NCI-H345 (cell line): ENCODE measurements at places on chromosomes 7 and 10.

DNA sequence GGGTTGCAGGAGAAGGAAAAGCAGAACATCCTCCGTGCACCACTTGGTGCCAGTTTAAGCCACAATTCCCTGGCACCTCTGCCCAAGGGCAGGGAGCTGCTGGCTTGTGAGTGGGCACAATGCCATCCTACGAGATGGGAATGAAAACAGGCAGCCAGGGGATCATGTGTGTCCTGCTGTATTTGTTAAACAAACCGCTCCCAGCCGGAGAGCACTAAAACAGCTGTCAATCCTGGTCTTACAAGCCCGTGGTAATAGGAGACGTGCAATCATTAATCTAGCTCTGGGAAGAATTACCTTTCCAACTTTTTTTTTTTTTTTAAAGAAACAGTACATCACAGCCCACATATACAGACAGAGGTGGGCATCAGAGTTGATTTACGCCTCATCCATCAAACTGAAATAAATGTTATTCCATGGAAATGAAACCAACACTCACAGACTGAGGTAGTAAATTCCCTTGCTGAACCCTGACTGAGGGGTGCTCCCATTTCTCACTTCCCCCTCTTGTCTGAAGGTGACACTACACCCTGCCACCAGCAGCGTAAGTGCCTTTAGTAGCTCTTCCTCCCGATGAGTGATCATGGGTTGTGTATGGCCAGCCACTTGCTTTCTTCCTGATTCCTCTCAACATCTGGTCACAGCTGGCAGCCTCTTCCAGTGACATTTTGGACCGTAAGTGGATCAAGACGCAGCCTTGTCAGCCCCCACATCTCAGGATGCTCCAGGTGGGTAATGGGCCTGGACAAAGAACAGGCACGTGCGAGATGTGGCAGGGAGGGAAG, 143.8 kb downstream of the TEX36 start:
- peak; percentile 90 for DNase-seq

DNA sequence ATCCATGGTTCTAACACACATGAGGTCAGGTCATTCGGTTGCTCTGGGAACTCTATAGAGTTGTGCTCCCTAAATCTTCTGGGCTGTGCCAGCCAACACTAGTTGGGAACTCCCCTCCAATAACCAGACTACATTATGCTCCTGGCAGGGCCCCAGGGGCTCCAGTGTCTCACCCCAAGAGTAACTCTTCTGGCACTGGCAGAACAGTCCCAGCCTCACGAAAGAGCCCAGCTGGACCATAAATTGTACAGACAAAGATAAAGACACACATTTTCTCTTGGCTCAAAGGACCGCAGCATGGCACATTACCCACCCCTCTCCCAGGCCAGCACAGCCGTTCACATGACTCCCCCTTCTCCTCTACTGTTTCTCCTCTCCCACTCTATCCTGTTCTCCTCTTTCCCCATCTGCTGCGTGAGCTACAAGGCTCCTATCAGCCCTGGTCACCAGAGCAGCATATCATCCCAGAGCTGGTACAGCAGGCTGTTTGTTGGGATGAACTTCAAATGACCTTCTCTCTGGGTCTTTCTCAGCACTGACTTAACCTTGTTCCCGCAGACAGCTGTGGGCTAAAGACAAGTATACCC, 230.6 kb downstream of the PLXNA4 start:
- DNase-seq = no peak

- DNase-seq = peak; percentile 24
Measured at GRCh38 chr7:7505915-7506314, 29.8 kb downstream of the COL28A1 start.

DNA sequence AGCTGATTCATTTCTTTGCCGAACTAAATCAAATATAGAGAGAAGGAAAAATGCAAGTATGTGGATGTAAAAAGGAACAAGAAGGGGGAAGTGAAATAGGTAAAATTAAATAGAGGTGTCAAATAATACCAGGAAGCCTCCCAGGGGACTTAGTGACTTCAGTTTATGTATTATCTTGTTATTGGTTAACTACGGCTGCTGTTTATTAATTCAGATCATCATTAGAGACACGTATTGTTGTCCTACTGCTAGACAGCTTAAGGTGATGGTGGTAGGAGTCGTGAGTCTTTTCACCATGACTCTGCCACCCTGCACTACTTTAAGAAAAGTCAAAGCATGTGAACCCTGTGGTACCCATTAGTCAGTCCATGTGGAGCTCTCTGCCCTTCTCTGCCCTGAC, 289.1 kb downstream of the PRKG1 start:
- DNase-seq = no peak

DNA sequence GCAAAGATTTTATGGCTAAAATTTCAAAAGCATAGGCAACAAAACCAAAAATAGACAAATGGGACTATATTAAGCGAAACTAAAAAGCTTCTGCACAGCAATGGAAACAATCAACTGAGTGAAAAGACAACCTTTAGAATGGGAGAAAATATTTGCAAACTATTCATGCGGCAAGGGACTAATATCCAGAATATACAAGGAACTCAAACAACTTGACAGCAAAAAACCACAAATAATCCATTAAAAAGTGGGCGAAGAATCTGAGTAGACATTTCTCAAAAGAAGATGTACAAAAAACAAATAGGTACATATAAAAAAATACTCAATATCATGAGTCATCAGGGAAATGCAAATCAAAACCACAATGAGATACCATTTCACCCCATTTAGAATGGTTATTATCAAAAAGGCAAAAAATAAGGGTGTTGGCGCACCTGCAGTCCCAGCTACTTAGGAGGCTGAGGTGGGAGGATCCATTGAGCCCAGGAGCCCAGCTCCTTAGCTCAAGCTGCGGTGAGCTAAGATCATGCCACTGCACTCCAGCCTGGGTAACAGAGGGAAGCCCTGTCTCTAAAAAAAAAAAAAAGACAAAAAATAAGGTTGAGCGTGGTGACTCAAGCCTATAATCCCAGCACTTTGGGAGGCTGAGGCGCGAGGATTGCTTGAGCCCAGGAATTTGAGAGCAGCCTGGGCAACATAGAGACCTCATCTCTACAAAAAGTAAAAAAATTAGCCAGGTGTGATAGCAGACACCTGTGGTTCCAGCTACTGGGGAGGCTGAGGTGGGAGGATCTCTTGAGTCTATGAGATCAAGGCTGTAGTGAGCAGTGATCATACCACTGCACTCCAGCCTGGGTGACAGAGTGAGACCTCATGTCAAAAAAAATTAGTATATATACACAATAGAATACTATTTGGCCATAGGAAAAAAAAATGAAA, 4.2 kb upstream of the CCM2 start:
- DNase-seq = no peak

GRCh38 chr7:117243390-117243789, 79.5 kb downstream of the WNT2 start:
- no peak for DNase-seq

- DNase-seq = no peak
Measured at GRCh38 chr10:50576245-50576815, 47.4 kb downstream of the SGMS1 start.

GRCh38 chr10:7122561-7122960, 288.3 kb downstream of the SFMBT2 start:
- no peak for DNase-seq

DNA sequence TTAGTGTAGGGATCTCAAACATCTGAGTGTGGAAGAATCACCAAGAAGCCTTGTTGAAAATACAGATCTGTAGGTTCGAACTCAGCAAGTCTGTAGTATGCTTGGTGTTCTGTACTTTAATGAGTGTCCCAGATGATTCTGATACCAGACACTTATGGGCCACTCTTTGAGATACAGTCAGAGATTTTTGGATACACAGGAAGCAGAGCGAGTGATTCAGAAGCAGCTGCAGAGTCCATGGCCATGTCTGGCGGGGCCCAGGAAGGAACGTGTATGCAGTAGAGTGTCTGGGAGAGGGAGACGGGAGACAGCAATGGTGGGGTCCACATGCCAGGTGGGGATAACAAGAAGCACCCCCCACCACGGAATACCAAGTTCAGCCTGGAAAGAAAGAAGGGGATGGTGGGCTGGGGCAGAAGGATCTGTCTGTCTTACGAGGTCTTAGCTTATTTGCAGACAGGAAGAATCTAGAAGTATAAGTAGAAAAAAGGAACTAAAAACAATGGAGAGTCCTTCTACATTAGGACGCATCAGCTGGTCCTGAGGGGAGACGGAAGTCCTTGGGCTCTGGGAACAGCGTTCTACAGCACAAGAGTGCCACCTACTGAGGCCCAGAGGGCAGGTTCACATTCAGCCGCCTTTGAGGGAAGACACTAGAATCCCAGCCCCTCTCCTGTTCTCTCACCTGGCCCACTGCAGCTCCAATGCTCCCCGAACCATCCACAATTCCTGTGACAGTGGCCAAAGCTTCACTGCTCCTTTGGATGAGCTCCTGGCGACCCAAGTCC, 55.4 kb downstream of the SLC37A3 start:
- DNase-seq = peak; percentile 12

DNA sequence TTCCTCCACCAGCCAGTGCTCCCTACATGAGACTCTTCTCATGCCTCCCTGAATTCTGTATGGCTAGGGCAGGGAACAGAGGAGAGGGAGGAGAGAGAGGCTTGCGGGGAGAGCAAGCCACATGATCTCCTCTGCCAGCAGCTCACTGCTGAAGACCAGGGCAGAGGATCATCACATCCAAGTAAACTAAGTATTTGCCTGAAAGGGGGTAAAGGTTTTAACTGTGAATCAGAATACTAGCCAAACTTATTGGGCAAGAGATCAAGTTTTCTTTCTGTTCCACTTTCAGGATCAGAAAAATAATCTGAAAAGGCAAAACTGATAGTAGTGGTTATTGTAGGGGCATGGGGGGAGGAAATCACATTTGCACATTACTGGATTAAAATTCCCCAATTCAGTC, 17.8 kb upstream of the ERCC6 start:
- no peak for DNase-seq

DNA sequence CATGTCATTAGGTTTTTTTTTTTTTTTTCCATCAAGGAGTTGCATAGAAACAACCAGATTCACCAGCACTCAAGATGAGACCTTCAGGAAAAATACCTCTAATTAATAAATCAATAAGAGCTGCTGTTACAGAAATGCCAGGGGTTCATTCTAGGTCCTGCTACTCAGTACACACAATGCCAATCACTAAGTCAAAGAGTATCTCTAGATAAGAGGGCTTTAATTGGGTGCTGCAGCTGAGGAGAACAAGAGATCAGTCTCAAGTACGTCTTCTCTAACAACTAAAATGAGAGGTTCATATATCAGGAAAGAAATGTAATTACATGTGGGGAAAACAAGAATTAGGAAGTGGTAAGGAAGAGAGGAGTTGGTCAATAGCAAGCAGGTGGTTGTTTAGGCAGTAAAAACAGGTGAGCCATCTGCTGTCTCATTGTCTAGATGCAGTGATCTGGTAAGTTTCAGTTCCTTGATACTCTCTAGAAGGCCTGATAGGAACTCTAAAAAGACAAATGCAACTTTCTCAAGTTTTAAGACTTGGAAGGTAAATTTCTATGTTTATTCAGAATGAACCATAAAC, 272.9 kb upstream of the ZWINT start:
- DNase-seq = peak; percentile 32

DNA sequence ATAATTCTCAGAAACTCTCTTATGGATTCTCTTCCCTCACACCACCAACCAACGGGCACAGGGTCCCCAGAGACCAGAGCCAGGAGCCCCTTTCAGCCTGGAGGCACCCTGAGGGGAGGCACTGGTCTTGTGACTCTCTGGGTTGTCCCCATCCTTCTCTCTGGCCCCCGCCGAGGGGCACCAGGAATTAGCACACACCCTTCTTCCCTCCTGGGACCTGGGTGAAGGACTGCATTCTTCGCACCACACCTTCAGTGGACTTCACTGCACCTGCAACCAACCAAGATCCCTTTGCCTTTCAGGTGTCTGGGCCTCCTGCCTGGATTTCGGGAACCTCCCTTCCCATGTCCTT, 22.1 kb downstream of the PLAC9 start:
- no peak for DNase-seq

DNA sequence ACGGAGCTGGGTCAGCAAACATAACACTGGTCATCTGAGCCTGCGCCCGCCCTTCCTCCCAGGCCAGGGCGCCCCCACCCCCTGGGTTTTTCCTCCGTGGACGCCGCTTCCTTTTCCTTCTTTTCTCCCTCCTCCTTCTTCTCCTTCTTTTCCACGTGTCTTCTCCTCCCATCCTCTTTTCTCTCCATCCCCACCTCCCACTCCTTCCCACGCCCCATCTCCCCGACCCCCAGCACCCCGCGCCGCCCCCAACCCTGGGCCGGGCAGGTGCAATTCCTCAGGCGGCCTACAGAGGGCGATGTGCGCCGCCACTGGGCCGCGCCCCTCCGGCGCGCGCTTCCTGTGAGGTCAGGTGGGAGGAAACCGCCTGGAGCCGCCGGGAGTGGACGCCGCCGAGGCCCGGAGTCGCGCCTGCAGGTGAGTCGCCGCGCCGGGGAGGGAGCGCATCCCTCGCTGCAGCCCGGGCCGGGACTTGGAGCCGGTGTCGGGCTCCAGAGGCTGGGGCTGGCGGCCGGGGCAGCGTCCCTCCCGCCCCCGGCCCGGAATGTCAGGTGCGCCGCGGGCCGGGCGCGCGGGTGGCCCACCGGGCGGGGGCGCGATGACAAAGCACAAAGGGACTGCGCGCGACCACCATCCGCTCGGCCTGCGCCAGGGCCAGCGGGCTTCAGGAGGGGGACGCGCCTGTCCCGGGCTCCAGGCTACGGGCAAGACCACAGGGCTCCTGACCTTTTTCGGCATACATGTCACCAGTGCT, at the start of gene FAM241B:
TSS of gene FAM241B (plus strand) at position 351 of the 754 bp plus-strand sequence. CDS start 1,497 bp downstream, outside the sequence.
- peak; percentile 67 for DNase-seq

DNA sequence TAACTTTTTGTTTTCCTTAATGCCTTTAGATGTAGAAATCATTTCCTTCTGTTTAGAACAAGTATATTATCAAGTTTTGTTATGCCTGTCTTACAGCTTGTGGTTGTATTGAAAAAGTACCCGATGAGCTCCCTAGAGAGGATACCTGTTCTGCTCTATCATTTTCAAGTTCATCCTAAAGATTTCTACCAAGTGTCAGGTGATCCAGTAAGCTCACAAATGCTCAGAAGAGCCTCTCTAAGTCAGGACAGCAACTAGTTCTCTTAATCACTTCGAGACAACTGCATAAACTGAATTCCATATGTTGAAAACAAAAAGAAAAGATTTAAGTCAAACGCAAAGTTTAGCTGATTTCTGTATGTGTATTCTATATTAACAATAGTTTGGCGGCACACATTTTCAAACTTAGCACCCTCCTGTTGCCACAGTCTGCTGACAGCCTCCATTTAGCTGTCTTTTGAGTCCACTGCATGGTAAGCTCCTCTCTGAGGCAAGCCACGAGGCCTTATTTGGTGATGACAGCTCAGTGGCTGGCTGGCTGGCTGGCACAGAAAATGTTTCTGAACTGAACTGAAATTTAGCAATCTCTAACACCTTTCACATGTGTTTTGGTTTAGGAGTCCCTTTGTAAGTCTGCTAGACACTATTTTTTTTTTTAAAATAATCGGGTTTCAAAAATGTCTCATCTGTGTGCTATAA, 59.4 kb downstream of the SEMA3C start:
- no peak for DNase-seq

DNA sequence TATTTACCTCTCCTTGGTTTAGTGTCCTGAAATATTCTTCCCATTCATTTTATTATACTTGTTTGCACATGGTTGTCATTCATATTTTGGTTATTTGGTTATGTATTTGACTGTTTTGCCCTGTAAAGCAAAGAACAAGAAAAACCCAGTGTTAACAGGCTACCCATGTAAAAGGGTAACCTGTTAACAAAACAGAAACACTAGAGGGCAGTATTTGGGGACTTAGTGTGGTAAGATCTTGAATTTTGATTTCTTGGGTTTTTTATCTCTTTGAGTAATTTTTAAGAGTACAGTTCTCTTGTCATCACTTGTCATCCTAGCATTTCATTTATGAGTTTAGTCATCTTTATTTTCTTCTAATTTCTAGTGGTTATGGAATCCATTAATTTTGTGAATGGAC, 51.3 kb downstream of the POLL start:
- peak; percentile 3 for DNase-seq

- no peak for DNase-seq
Measured at GRCh38 chr7:116702046-116702785, 30.2 kb downstream of the MET start.
